Activated CD4-positive, alpha-beta memory T cell treated with anti-CD3 and anti-CD28 coated beads for 36 hours (primary cell): ENCODE measurements at places on chromosomes 3 and 15. TPM values are rescaled to one million over a fixed set of nuclear protein-coding genes. Genes with fewer than 3 reads are reported as not detected.

CMTM7 gene
- total RNA-seq = 46.1 TPM

- H3K36me3 ChIP-seq = peaks cover 56% of the 10 kb centered on the region
- H3K4me3 ChIP-seq = no peak overlapping the region
- H3K27ac ChIP-seq = no peak overlapping the region
- no peak for DNase-seq
- H3K27me3 ChIP-seq = no peaks in the 10 kb centered on the region
Observed at GRCh38 chr3:12503126-12503957, 19.1 kb downstream of the TSEN2 start.

- no peak for DNase-seq
- H3K4me1 ChIP-seq = no peaks in the 10 kb centered on the region
- no peak overlapping the region for H3K27ac ChIP-seq
- H3K4me3 ChIP-seq = no peak overlapping the region
Observed at GRCh38 chr3:53899750-53900149, 8.1 kb upstream of the SELENOK start.

- peak; percentile 8 for DNase-seq
- peaks cover 30% of the 10 kb centered on the region for H3K36me3 ChIP-seq
- H3K27me3 ChIP-seq = no peaks in the 10 kb centered on the region
- H3K4me1 ChIP-seq = peaks cover 18% of the 10 kb centered on the region
- peak overlapping the region; percentile 11 for H3K27ac ChIP-seq
- no peak overlapping the region for H3K4me3 ChIP-seq
Observed at GRCh38 chr15:85749261-85750151, 45.2 kb downstream of the KLHL25 start.

- no peak overlapping the region for H3K4me3 ChIP-seq
- H3K27ac ChIP-seq = peak overlapping the region; percentile 66
- H3K36me3 ChIP-seq = no peaks in the 10 kb centered on the region
- peaks cover 62% of the 10 kb centered on the region for H3K4me1 ChIP-seq
- H3K27me3 ChIP-seq = peaks cover 17% of the 10 kb centered on the region
Observed at GRCh38 chr3:112672716-112673541, 32.0 kb upstream of the CCDC80 start.
